Karpas-422 (cell line): ENCODE measurements at places on chromosomes 7 and 10. TPM values are rescaled to one million over a fixed set of nuclear protein-coding genes. Genes with fewer than 3 reads are reported as not detected.

DNA sequence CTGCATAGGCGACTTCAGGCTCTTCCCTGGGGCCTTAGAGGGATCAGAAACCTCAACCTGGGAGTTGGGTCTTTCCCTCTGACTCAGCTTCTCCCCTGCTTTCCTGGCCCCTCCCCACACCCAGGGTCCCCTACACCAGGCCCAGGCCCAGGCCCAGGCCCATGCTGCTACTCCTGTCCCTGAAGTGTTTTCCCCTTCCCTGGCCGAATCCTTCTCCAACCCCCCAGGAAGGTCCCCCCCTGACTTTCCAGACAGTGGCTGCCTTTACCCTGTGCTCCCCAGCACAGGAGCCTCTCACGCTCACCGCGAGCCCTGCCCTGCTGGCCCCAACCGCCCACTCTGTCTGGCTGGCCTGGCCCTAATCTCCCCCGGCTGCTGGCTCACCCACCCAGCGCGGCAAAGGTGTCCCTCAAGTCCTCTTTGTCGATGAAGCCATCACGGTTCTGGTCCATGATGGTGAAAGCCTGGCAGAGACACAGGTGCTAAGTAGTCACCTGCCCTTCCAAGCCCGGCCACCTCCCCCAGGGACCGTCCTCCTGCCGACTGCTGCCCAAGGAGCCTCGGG, 6.4 kb downstream of the MYL10 start:
- DNase-seq: no peak
- no peak overlapping the region for H3K4me3 ChIP-seq
- no peaks in the 10 kb centered on the region for H3K36me3 ChIP-seq
- no peak overlapping the region for H3K27ac ChIP-seq
- peaks cover 8% of the 10 kb centered on the region; the same call in 1 of the 2 replicates for H3K4me1 ChIP-seq
- no peaks in the 10 kb centered on the region for H3K27me3 ChIP-seq

DNA sequence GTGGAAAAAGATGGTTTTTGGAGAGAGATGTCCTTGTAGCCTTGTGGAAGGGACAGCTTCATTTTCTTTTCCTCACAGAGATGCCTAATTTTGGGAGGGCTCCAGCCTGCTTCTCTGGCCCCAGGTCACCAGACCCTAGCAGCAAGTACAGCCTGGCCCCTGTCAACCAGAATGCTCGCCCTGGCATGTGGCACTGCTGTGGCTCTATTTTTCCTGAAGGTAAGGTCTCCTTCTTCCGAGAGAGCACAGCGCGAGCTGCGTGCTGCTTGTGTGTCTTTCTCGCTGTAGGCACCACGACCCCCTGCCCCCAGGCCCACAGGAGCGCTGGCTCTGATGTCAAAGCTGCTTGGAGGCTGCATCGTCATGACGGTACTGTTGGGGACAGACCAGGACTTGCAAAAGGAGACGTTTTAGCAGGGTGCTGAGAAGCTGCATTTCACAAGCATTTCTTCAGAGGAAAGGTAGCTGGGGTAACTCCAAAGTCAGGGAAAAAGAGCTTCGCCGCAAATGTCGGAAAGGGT, 58.7 kb downstream of the CLEC2L start:
- no peaks in the 10 kb centered on the region for H3K27me3 ChIP-seq
- DNase-seq: no peak
- H3K36me3 ChIP-seq: no peaks in the 10 kb centered on the region
- H3K27ac ChIP-seq: no peak overlapping the region

CPED1 gene
- 0.04 and 1.2 TPM in 2 replicates for total RNA-seq

- no peak for DNase-seq
- H3K4me3 ChIP-seq: no peak overlapping the region
- no peaks in the 10 kb centered on the region for H3K4me1 ChIP-seq
- no peak overlapping the region for H3K27ac ChIP-seq
These were observed 257.8 kb downstream of the COBL start for GRCh38 chr7:51058764-51059163.

DNA sequence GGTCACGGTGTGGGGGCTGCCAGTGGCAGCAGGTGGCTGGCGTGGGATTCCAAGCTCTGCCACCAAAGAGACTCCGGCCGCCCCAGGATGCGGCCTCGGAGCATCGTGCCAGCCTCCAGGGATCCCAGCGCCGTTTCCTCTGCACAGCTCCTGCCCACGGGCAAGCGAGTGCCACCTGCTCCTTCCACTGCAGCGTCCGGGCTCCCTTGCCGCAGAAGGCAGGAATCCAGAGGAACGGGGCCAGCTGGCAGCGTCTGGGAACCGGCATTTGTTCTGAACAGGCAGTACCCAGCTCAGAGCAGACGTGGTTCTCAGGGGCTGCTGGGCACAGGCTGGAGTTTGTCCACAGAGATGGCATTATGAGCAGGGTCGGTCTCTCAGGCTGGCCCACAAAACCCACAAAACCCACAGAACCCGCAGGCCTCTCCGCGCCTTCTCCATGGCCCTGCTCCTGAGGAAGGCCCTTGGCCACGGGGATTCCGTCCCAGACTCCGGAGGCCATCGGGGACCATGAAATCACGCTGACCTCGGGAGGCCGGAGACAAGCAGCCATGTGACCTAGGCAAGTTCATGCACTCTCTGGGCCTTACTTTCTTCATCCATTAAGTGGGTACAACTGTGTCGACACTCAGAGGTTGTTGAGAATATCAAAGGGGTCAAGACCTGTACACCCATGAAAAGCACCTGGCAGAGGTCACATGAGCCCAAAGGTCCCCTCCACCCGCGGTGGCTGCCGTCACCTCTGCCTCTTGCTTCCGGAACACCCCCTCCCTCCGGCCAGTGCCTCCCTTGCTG, 72.1 kb upstream of the TNRC18 start:
- no peaks in the 10 kb centered on the region for H3K27me3 ChIP-seq
- DNase-seq: no peak
- H3K36me3 ChIP-seq: no peaks in the 10 kb centered on the region
- H3K27ac ChIP-seq: no peak overlapping the region

DNA sequence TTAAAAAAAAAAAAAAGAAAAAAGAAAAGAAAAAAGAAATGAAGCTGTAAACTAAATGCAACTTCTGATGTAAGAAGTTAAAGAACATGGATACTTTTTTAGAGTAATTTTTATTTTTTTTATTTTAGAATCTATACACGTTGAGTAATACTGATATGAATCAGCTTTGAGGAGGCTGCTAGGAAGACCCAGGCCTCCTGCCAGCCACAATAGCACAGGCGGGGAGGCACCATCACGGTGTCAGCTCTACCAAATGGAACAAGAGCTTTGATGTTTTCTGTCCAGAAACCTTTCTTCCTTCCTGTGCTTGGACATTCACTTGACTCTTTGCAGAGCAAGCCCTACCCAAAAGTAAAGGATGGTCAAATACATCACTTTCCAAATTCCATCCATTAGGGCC, 45.3 kb upstream of the EGR2 start:
- H3K27me3 ChIP-seq: no peaks in the 10 kb centered on the region
- peaks cover 4% of the 10 kb centered on the region; the same call in 1 of the 2 replicates for H3K4me1 ChIP-seq
- no peak overlapping the region for H3K27ac ChIP-seq
- H3K36me3 ChIP-seq: no peaks in the 10 kb centered on the region
